Activated T-cell treated with anti-CD3 and anti-CD28 coated beads, Interleukin-2, amount 50 U/mL, for 72 hours (primary cell): ENCODE measurements at places on chromosomes 6 and 20. TPM values are rescaled to one million over a fixed set of nuclear protein-coding genes. Genes with fewer than 3 reads are reported as not detected.

MMP24 gene
- total RNA-seq = not detected

IMPG1 gene
- not detected for total RNA-seq

- no peak for DNase-seq
These were observed 115.2 kb upstream of the BCLAF1 start for GRCh38 chr6:136404627-136405419.

DNA sequence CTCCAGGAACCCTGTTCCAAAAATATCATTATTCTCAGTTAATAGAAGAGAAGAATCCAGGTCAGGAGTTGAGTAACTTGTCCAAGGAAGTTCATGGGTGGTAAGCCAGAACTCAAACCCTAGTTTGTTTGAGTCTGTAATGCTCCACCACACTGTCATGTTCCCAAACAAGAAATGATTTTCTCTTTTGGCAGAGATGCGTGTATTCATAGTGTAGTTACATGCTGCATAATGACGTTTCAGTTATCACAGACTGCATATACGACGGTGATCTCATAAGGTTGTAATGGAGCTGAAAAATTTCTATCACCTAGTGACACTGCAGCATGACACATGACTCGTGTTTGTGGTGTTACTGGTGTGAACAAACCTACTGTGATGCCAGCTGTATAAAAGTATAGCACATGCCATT is 102.6 kb downstream of the TULP4 start:
- no peak for DNase-seq

- no peak for DNase-seq
These were observed 133.2 kb downstream of the NFATC2 start for GRCh38 chr20:51409192-51409880.
